ENCODE measurements at places on chromosomes 2 and 18.

DNA sequence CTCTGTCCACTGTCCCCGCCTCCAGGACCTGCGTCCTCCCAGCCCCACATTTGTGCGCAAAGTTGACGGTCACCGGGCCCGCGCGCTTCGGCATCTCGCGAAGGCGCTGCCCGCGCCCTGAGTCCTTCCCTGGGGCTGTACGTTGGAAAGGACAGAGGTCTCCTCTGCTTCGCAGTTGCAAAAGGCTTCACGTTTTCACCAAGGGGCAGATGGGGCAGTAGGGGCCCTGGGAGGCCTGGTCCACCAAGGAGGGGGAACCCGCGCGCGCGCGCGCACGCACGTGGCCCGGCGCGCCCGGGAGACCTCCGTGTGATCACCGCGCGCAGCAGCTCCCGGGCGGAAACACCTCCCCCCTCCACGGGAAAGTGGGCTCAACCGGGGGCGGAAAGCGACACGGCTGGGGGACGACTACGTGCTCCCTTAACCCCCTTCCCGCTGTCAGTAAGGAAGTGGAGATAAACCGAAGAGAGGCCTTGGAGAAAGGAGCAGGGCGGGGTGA is 21.9 kb downstream of the TEX44 start:
- peak; percentile 54 for DNase-seq

- DNase-seq, result no peak
Measured at GRCh38 chr2:42458396-42458795, 35.4 kb downstream of the KCNG3 start.

DNA sequence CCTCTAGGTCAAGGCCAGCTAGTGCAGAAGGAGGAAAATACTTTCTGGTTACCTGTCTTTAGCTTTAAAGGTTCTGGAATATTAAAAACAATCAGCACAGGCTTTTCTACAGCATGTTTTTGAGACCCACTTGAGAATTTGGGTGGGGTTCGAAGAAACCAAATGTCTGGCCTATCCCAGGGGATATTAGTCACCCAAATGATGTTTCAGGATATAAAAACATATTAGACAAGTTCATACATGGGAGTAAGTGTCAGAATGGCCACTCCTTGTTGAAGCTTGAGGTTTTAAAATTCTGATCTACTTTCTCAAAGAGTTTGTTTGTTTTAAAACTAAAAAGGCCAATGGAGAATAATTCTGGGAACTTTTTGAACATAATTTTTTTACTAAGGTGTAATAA is 158.6 kb upstream of the DLX2 start:
- DNase-seq, result no peak

- no peak for DNase-seq
Measured at GRCh38 chr2:74739733-74740241, 85.7 kb downstream of the SEMA4F start.

GRCh38 chr2:23537991-23538390 is 153.0 kb downstream of the KLHL29 start:
- DNase-seq, result no peak

GRCh38 chr2:59594671-59595222 is 958.7 kb downstream of the BCL11A start:
- DNase-seq, result no peak

DNA sequence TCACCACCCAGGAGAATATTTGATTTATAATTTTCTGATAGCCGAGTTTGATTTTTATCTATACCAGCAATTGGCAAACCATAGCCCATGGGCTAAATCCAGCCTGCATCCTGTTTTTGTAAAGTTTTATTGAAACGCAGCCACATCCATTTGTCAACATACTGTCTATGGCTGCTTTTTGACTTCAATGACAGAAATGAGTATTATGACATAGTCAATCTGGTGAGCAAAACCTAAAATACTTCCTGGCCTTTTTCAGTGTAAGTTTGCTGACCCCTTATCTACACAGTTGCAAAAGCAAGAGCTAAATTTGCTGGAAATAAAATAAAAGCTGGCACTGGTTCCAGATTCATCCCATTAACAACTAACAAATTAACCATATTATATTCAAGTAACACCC is 79.8 kb upstream of the SLC25A52 start:
- no peak for DNase-seq

DNA sequence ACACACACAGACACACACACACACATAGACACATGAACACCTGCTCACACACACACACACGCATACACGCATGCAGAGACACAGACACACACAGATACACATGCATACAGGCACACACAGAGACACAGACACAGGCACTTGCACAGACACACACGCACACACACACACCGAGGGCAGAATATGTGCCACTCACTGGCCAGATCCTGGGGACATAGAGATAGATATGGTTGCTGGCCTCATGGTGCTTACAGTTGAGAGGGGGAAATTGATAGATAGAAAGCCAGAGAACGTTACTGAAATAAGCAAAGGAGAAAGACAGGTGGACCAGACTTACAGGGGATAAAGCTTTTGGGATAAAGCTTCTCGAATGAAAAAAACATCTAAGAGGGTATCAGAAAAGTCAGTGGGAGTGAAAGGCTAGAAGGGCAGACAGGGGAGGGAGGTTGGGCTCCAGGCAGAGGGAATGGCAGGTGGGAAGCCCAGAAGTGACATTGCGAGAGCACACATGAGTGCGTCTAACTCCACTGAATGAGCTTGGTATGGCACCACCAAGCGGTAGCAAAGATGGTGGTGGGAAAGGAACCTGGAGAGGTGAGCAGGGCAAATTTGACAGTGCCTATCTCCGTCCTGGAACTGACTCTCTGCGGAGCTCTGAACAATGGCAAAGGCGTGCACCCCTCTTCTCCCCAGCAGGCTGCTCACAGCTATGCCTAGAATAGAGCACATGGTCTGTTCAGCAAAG is 390.1 kb upstream of the TRIB2 start:
- DNase-seq, result no peak

DNA sequence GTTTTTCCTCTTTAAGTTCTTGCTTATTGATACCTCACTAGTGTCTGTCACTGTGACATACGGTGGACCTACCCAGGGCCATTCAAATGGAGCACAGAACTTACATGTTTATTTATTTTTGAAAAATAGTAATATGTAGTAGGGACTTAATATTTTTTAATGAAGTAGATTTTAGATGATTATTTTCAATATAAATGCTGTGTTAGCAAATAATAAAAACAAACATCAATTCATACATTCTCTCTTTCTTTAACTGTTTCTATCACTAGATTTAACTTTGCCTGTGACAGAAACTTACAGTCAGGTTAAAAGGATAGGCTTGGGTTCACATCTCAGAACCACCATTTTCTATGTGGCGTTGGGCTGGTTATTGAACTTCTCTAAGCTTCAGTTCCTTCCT is 184.4 kb upstream of the RASGRP3 start:
- DNase-seq, result no peak

- DNase-seq, result no peak
Measured at GRCh38 chr18:73724958-73725357, 422.7 kb downstream of the FBXO15 start.

GRCh38 chr2:100596465-100596864 is 33.7 kb downstream of the PDCL3 start:
- no peak for DNase-seq

DNA sequence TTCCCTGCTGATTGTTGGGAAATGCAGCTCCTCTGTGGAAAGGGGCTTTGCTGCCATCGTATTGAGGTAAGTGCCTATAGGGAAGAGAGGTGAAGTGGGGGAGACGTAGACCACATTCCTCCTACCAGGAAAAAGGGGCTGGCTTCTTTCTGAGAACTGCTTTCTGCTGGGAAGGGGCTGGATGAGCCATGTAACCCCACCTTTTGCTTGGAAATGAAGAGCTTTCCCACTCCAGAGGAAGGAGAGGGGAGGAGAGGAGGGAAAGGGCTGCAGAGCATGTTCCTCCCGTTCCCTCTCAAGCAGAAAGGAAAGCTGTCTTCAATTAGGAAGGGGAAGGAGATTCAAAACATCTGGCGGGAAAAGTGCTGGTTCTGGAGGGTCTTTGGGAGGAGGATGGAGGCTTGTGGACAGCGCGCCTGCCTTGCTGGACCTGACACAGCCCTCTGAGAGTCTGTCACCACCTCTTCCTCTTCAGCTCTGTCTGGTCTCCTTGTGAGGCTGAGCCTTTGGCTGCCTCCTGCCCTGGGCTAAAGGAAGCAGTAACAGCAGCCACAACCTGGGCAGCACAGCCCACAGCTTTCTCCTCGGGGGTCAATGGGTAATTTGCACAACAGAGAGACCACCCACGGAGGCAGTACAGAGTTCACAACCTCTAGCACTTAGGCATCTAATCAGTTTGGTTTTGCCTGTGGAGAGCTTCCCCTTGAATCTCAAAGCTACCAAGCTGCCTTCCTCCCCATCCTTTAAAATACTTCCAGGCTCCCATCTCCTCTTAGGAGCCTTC is 410.0 kb upstream of the TNP1 start:
- DNase-seq, result no peak

- no peak for DNase-seq
Measured at GRCh38 chr2:45301307-45302277, 292.3 kb upstream of the SIX2 start.

- DNase-seq, result no peak
Measured at GRCh38 chr2:70658476-70658875, 104.8 kb upstream of the TGFA start.
